ENCODE measurements at places on chromosomes 12 and 14.

DNA sequence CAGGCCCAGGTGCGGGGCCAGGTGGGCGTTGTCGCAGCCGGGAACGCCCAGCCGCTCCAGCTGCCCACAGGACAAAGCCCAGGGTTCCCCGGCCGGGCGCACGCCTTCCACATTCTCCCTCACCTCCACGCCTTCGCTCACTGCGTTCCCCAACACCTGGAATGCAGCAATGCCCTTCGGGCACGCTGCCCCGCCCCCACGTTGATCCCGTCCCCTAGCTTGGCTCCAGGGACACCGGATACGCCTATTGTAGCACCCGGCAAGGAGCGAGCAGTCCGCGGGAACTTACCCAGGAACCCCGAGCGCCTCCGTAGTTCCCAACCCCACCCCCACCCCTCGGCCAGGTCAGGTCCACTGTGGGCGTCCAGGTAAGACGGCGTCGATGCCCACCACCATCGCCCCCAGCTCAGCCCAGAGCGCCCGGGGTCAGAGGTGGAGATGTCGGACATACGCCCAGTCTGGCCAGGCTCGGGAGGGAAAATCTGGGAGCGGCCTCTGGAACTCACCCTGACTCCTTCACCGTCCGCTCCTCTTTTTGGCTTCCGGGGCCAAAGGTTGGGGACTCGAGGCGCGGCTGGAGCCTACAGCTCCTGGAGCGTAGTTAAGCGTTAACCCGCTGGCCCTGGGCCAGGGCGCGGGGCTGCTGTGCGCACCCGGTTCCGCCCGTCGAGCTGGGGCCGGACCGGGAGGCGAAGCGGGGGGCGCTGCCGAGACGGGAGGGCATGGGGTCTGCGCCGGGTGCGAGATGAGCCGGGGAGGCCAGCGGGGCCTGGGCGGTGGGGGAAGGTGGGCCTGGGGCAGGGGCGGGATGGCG lies 594 bp upstream of the CEP170B start:
- peak; percentile 47 for DNase-seq

DNA sequence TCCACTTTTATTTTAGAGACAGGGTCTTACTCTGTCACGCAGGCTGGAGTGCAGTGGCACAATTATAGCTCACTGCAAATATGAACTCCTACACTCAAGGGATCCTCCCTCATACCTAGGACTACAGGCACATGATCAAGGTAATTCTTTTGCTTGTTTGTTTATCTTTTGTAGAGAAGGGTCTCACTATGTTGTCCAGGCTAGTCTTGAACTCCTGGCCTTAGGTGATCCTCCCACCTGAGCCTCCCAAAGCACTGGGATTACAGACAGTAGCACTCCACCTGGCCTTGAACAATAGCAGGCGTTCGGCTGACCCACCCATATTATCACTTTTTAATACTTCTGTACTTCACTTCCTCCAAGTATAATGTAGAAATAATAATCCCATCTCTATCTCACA lies 1.4 kb upstream of the RACGAP1 start:
- DNase-seq, result no peak

DNA sequence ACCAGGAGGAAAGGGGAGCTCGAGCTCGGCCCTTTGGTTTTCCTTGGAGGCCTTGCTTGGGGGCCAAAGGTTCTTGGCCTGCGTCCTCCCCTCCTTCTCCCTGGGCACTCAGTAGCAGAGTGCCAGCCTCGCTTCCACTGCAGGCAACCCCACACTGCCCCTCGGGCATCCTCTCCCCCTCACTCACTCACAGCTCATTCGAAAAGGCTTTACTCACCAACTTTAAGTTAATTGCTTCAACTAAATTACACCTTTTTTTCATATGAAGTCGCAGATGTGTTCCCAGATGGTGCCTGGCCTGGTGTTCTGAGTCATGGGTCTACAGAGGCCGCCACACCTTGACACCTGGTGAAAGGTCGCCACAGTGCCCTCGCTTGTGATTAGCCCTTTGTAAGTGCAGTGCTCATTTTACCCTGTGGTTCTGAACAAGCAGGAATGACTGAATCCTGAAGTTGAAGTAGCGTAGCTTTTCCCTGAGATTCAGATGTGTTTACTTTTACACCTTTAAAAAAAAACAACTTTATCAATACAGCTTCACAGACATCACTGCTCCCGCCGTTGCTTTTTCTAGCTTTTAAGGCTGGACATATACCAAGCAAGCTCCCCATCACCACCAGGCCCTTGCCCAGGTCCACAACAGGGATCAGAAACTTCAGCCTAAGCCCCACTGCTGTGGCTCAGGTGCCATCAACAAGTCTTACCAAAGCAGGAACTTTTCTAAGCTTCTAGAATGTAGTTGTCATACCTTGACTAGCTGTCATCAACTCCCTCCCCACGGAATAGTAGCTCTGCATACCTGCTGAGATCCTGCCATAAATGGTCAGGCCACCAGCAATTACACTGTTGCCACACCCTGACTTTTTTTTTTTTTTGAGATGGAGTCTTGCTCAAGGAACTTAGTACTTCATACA lies 20.3 kb upstream of the ADIPOR2 start:
- no peak for DNase-seq

DNA sequence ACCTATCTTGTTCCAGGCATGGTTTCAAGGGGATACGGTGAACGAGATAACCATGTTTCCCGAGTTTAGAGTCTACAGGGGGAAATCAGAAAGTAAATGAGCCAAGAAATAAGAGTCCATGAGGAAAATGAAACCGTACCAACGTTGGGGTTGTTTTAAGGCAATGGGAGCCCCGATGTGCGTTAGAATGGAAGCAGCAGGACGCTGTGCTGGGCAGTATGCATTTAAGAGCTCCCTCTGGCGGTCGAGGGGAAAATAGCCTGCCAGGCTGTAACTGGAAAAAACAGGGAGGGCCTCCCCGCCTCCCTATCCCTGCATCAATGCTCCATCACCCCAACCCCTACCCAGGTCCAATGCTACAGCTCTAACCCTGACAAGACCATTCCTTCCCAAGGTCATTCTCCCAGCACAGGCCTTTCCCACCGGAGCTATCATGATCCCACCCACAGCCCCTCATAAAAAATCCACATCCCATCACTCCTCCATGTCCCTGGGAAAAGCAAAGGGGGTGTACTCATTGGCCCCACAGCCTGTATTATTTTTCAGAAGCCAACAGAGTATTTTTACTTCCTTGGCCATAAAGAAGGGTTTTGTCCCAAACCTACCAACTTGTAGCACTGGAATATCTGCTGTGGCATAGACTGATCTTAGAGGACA lies 226.3 kb upstream of the NOS1 start:
- peak; percentile 59 for DNase-seq

GRCh38 chr12:27987331-27987730 lies 14.8 kb upstream of the PTHLH start:
- DNase-seq, result no peak

GRCh38 chr14:82046512-82047226 lies 513.0 kb upstream of the SEL1L start:
- no peak for DNase-seq

DNA sequence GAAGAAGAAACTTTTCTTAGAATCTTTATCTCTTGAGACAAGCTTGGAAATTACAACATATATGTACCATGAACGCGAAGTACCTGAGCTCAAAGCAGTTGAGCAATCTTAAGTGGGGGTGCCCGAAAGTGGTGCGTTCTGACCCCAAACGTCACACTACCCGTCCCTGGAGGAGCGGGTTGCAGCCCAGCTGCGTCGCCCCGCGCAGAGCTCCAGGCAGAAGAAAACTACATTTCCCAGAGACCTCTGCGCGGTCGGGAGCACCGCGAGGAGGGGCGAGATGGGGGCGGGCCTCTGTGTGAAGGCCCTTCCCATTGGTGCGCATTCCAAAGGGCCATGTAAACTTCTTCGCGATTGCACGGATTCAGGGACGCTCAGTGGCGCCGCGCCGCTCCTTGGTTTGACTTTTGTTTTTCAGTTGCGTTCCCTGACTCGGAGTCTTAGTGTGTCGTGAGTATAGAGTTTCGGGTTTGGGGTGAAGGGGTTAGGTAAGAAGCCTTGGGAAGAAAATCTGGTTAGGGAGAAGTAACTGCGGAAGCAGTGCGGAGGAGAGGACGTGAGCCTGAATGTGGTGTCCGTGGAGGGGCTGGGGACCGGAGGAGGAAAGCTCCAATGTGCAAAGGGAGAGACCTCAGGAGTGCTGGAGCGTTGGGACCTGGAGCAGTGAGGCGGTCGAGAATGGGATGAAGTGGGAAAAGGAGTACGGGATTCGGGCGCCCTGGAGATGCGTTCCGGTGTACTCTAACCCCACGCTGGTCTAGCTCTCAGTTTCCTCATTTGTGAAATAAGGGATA lies at the start of gene CCDC77:
CCDC77 (plus strand) TSS at position 410 of the 794 bp plus-strand sequence. CDS start 7,740 bp downstream, outside the sequence.
- no peak for DNase-seq

GRCh38 chr12:46224386-46224785 lies 44.5 kb downstream of the SLC38A1 start:
- no peak for DNase-seq

GRCh38 chr12:96233168-96233567 lies 39.0 kb downstream of the ELK3 start:
- DNase-seq, result no peak

DNA sequence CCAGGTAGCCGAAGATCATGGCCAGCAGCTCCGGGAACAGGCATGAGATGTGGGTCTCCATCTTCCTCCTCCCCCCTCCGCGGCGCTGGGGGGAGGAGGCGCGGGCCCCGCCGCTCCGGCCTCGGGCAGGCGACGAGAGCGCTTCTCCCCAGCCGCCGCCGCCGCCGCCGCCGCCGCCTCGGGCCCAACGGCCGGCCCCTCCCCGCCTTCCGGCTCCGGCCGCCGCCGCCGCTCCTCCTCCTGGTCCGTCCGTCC lies 448 bp downstream of the FBXL14 start:
- DNase-seq, result no peak

DNA sequence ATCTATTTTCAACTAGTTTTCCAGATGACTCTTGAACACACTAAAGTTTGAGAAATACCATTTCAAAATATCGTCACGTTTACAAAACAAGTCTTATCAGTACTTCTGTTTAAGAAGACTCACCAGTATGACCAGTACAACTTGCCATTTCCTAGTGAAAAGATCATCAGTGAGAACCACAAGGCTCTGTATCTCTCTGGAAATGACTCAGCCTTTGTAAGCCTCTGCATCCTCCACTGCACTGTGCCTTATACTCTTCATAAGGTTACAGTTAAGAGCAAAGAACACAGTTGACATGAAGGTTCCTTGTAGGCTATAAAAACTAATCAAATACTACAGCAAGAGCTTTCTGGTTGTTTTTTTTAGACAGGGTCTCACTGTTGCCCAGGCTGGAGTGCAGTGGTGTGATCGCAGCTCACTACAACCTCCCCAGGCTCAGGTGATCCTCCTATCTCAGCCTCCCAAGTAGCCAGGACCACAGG lies 5.7 kb upstream of the VTI1B start:
- DNase-seq, result no peak

- DNase-seq, result no peak
These were observed 23.1 kb downstream of the TMED10 start for GRCh38 chr14:75153295-75153694.

DNA sequence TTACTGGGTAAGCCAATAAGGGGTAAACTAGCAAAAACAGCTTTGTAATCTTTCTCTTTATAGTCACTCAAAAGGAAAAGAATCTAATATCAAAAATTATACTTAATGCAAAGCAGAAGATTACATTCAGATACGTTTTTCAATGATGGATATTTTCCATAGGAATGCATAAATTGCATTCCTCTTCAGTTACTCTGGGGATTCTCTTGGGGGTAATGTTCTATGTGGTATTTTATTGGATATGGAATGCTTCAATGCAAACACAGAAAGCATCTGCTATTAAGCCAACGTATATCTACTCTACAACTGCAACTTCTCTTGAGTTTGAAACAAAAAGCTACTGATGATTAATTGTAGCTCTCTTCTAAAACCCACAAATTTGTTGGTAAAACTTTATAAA lies 106.0 kb downstream of the SLC41A2 start:
- no peak for DNase-seq

DNA sequence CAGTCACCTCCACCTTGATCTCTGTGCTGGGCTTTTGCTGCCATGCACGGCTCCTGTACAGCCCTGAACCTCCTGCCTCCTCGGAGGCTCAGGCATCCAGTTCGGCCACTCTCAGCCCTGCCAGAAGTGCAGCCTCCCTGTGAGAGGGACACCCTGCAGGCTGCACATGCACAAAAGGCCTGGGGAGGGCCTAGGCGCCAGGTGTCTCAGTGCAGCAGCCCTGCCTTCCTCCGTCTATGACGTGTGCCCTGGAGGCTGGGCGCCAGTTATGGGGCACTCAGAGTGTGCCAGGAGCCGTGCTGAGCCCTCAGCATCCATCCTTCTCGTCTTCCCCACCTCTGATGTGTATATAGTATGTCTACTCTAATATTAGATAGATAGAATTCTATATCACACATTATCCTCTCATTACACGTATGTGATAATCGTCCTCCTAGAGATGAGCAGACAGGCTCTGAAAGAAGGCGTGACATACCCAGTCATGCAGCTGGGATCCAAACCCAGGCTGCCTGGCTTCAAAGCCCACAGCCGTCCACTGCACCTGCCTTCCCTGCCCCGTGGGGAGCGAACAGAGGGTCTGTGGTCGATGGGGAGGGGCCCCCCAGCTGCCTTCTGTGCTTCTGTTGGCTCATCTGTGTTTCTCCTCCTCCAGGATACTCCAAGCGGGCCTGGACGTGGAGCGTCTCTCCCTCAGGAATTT lies 101.1 kb downstream of the B4GALNT3 start:
- DNase-seq, result no peak

- DNase-seq, result no peak
These were observed 2.3 kb downstream of the CCND2 start for GRCh38 chr12:4275870-4276301.

- DNase-seq, result peak; percentile 98
These were observed 212.1 kb downstream of the GXYLT1 start for GRCh38 chr12:41932470-41932991.

DNA sequence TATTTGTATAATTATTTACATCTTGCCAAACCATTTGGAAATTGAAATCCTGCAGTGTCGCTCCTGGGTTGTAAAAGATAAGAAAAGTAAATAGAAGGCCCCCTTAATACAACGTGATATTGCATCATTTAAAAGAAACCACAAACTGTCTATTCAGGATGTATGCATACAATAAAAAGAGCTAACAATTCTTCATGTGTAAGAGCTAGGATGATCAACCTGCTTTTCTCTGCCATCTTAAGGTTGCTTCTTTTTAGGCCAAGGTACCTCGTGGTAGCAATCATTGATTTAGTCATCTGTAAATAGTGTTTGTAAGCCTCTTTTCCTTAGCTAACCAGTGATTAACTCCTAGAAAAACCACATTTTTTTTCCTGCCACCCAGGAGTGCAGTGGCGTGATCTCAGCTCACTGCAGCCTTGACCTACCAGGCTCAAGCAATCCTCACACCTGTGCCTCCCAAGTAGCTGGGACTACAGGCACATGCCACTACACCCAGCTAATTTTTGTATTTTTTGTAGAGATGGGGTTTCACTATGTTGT lies 3.3 kb upstream of the USP44 start:
- no peak for DNase-seq

GRCh38 chr12:130521375-130522124 lies 183.9 kb downstream of the PIWIL1 start:
- no peak for DNase-seq

Data from NCI-H1105 (cell line).